ENCODE measurements at places on chromosomes 2 and 18.
A peak's percentile ranks its signal among the peaks of the same experiment; 100 is the strongest.

DNA sequence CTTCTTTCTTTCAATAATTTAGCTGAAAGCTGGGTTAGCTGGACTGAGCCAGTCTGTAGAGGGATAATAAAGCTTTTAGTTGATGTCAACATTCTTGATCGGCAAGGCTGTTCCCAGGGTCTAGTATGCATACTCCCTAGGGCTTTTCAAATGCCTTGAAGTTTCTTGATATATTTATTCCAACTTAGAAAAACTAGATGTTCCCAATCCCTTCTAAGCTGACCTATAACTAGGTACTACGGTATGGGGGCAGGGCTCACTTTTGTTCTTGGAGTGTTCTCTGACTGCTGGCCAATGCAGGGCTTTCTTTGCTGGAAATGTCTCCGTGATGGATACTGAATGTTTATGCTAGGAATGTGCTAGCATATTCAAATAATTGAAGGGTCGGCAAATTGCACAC, 258.6 kb upstream of the TANK start:
- DNase-seq: no peak

DNA sequence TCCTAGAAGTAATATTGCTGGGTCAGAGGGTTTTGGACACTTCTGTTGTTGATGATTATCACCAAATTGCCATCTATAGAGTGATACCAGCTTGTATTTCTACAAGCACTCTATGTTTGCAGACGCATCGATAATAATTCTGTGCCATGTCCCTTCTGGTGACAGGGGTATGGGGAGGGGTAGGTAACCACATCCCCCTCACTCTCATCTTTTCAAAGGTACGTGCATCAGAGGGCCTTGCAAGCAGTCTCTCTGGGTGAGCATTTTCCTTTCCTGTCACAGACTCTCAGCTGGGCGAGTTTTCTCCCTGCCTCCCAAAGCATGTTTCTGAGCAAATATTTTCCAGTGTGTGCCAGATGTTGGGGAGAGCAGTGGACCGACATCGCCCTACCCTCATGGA, 98.0 kb downstream of the SMAD7 start:
- no peak for DNase-seq

- no peak for DNase-seq
Observed at GRCh38 chr18:7743256-7743655, 176.1 kb downstream of the PTPRM start.

- DNase-seq: no peak
Observed at GRCh38 chr18:32937597-32937996, 164.8 kb upstream of the KLHL14 start.

DNA sequence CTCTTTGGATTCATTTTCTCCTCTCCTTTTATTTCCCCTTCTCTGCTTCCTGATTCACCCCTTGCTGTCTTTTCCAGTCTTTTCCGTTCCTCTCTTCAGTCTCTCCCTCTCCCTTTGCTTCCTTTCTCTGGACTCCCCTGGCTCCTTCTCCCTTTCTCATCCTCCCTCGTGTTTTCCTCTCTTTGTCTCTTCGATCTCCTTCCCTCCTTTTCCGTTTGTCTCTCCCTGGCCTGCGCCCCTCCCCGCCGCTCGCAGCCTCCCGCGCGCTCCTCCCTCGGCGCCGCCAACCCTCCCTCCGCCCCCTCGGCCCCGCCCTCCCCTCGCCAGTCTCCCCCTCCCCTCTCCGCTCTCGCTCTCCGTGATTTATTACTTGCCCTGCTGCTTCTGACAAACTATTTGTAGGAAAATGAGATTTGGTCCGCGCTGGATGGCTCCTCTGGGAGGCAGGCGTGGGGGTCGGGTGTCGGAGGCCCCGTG, 46.0 kb upstream of the PAX8 start:
- no peak for DNase-seq

- DNase-seq: peak; percentile 88
Observed at GRCh38 chr18:79524181-79525078, 128.7 kb downstream of the NFATC1 start.

- DNase-seq: no peak
Observed at GRCh38 chr2:70793450-70793849, 3.0 kb upstream of the FIGLA start.

- no peak for DNase-seq
Observed at GRCh38 chr2:10387033-10387432, 61.1 kb downstream of the ODC1 start.

- DNase-seq: no peak
Observed at GRCh38 chr2:12363138-12363537, 353.6 kb upstream of the TRIB2 start.

DNA sequence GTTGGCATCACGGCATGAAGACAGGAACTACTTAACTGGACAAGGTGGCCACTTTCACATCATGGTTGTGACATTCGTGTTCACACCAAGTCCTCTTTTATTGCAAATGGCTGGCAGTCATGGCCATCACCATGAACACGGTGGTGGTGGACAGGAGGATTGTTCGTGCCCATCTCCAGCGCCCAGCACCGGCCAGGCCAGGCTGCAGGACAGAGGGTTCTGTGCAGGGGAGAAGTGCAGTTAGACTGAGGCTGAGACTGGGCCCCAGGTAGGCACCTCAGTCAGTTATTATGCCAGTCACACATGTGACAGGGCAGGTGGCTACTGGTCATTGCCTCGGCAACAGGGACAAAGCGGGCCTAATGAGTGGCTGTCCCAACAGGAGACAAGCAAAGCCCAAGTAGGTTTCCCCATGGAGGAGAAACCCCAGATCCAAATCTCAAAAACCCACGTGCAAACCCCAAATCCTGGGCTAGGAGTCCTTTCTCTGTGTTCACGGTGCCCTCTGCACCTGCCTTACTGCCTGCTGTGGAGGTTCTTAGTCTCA, 468.1 kb upstream of the MYT1L start:
- peak; percentile 53 for DNase-seq

- no peak for DNase-seq
Observed at GRCh38 chr2:71275939-71276310, 49.0 kb upstream of the PAIP2B start.

- no peak for DNase-seq
Observed at GRCh38 chr2:226137201-226137811, 662.3 kb downstream of the IRS1 start.

- DNase-seq: no peak
Observed at GRCh38 chr2:96470636-96471035, 34.5 kb downstream of the NEURL3 start.

DNA sequence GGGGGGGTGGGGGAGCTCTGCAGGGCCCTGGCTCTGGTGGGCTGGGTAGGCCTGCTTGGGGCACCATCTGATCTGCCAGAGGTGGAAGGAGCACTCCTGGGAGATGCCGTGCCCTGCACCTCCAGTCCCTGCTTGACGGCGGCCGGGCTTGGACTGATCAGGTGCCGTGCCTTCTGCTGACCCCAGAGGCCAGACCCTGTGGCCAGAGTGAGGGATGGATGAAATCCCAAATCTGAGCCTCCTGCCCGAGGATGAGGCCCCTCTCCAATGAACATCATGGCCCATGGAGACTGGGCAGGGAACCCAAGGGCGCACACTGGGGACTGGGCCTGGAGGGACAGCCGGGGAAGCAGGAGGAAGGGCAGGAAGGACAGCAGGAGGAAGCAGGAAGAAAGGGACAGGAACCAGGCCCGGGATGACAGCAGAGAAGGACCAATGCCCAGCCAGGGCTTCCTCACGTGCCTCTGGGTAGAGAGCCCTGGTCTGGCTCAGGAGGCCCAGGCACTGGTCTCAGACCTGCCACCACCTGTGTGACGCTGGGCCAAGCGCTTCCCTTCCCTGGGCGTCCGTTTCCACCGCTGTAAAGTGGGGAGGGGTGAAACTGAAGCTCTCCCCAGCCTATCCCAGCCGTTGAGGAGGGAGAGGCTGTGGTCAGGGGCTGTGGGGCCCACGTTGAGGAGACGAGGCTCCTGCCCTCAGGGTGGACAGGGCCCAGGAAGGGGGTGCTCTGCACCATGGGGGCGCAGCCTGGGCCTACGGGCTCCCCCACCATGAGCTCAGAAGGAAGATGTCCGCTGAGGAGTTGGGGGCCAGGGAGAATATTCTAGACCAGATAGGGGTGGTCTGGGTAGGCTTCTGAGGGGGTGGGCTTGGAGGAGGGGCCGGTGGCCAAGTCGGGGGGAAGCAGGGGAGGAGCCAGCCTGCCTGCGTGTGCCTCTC, 1.0 kb upstream of the GPR35 start:
- peak; percentile 87 for DNase-seq

- DNase-seq: no peak
Observed at GRCh38 chr18:45049578-45050319, 369.1 kb downstream of the SETBP1 start.

GRCh38 chr18:39241534-39241933, 1675.9 kb upstream of the CELF4 start:
- no peak for DNase-seq

DNA sequence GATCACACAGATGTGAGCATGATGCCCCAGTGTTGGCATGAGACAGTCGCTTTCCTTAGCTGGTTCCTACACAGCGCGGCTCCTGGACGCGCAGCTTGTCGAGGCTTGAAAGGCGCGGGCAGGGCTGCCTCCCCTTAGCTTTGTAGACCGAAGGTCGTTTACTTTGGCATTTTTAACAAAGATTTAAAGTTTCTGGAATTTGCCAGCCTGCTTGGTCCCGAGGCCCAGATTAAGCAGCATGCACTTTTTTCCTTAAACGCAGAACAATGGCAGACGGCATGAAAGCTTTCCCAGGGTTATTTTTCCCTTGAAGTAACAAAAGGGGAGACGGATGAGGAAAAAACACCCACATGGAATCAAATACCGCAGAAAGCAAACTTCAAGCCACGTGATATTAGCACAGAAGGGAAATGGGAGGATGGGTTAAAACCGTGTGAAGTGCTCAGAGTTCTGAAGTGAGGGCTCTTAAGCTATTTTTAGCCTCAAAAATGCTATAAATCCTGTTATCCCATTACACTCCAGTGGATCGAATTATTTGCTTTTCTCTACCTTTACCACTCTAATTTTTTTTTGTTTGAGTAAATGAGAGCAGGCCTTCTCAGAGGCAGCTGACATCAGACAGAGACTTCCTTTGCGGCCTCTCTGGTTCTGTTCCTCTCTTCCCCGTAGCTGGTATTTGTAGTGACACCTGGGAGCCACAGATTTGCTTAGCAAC, 55.7 kb downstream of the NPAS2 start:
- DNase-seq: no peak

DNA sequence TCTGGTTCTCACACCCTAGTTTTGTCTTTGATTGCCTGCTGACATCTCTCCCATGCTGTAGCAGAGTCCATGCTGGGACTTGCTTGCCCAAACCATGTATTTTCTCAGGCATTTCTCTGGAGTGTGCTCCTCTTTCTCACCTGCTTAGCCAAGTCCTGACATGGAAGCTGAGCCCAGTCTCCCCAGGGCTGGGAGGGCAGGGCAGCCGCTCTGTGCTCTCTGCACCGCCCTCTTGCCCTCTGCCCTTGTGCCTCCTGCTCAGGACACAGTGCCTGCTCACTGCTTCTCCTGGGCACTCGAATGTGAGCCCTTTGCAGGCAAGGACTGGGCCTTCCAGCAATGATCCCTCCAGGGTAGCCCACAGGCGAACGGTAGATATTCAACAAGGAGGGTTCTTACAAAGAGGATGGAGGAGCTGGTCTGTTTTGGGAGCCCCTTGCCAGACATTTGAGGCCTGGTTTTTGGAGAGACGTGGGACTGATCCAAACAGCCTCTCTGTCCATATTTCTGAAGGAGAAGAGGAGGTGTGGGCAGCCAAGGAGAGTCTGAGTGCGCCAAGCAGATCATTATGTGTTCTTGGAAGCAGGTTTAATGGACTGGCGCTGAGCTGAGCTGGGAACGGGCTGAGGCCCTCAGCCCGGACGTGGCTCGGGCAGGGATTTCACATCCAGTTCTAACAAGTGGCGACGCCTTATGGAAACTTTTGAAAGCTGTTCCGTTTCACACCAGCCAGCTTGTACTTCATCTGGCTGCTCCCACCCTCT, 4.0 kb downstream of the SLC14A2 start:
- no peak for DNase-seq

DNA sequence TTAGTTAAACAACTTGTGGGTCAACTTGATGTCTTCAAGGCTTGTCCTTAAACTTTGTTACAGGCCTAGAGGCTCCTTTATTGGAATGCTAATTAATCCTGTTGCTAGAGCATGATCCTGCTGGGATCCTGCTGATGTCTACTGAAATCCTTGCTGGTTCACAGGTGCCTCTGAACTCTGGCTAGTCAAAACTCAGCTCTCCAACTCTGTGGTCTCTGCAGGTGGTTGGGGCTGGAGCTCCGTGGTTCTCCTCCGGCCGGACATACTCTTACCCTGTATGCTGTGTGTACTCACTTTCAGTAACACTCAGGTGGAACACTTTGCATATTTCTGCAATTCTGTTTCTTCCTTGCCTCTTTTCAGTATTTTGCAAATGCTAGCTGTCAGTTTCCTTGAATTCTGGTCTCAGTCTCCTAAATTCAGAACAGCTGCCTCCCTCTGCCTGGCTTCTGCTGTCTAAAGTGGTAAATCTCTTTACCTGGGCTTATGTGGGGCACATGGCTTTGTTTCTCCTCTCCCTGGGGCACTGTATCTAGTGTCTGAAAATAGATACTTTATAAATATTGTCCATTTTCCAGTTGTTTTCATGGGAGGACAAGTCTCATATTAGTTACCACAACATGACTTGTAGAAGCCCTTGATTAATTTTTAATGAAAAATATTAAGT, 113.0 kb downstream of the ATP9B start:
- no peak for DNase-seq

DNA sequence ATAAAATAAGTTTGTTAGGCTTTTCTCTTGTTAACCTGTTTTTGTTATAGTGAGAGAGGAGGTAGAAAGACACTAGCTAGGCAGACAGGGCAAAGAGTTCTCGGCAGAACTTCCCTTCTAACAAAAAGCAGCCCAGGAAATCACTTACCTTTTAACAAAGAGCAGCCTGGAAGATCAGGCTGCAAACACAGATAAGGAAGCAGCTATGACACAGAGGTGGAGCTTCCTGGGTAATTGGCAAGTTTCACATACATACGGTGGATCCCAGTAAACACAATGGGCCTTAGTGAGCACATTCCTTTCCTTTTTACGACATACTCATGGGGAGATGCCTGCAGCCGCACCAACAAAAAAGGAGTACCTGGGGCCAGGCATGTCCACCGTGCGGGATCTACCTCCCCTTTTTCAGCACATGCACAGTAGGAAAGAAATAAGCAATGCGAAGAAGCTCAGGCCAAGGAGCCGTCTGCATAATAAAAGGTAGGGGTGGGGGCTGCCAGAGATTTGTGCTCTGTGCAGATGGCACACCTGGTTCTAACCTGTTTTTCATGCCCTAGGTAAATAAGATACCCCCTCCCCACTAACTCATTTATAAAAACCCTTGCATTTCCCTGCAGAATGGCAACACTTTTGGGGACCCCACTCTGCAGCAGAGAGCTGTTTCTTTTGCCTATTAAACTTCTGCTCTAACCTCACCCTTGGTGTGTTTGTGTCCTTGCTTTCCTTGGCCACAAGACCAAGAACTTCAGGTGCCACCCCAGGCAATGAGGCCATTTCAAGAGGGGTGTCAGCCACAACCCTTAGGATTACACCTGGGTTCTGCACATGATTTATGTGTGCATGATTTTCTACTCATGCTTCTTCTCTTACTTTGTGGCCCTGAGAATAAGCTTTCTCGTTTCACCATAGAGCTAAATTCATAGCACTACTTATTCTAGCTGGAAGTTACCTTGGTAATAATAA, 26.5 kb downstream of the MDH1 start:
- no peak for DNase-seq

GRCh38 chr2:219627103-219628100, at the start of gene SLC4A3:
TSS of gene SLC4A3 (plus strand) at chr2:219627630. CDS start at chr2:219627993, 363 bp downstream.
- no peak for DNase-seq

- no peak for DNase-seq
Observed at GRCh38 chr18:67310826-67311225, 205.7 kb downstream of the DSEL start.

Data from mesenteric fat pad (tissue), 1 donor.